ENCODE measurements at places on chromosomes 2 and 18.
A peak's percentile ranks its signal among the peaks of the same experiment; 100 is the strongest.

DNA sequence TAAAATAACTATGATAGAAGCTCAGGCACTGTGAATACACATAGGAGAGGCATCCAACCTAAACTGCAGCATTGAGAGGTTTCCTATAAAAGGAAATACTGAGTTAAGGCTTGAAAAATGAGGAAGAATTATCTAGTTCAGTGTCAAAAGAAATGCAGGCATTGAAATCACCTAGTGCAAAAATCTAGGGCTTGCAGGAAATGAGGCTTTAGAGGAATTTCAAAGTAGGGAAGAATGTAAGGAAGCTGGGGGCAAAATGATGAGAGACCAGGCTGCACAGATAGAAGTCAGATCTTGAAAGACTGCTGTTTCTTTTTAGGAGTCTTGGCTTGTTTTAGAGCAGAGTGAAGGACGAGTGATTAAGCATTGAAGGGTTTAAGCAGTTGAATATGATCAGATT lies 28.1 kb upstream of the SCYGR2 start:
- no peak for DNase-seq

DNA sequence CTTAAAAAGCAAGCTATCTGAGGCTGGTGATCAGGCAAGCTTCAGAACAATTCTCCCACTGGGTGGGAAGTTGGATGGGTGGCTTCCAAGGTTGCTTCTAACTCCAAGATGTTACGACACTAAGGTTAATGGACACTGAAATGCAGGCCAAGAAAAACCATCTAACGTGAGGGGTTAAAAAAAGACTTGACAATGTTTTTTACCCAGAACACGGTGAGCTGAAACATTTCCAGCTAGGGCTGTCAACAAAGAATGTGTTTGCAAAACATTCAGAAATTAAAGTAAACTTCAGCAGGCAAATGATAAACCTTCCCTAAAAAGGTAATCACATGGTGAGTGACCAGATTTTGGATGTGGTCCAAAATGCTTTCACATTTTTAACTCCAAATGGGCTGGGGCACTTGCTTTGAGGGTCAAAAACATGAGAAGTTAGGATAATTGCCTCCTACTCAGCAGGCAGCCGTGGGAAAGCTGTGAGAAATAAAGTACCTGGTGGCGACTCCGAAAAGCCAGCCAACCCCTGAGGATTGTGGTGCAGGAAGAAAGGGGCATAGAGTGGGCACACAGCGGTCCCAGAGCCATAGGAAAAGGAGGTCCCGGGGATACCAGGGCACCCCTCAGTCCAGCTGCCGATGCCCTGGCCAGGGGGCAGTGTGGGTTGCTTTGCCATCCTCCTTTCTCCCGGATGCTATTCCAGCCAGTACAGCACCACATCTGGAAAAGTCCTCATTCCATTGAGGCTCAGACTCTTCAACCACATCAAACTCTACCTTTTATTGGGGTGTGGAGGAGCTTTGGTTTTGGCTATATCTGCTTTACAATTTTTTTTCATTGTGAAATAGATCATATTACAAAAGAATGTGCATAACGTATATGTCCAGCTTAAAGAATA lies 90.0 kb upstream of the ATL2 start:
- DNase-seq, result no peak

GRCh38 chr2:221549143-221549542 lies 23.0 kb downstream of the EPHA4 start:
- DNase-seq, result no peak

GRCh38 chr2:209534228-209534627 lies 110.4 kb downstream of the MAP2 start:
- no peak for DNase-seq

DNA sequence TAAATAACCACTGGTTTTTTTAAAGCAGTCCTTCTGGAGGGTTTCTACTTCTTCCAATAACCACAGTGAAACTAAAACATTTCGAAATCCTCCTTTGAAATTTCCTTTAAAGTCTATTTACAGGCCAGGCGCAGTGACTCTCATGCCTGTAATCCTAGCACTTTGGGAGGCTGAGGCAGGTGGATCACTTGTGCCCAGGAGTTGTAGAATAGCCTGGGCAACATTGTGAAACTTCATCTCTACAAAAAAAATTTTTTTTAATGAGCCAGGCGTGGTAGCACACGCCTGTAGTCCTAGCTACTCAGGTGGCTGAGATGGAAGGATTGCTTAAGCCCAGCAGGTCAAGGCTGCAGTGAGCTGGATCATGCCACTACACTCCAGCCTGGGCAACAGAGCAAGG lies 15.2 kb downstream of the KIDINS220 start:
- no peak for DNase-seq

GRCh38 chr18:9700261-9700796 lies 7.8 kb upstream of the RAB31 start:
- DNase-seq, result no peak

DNA sequence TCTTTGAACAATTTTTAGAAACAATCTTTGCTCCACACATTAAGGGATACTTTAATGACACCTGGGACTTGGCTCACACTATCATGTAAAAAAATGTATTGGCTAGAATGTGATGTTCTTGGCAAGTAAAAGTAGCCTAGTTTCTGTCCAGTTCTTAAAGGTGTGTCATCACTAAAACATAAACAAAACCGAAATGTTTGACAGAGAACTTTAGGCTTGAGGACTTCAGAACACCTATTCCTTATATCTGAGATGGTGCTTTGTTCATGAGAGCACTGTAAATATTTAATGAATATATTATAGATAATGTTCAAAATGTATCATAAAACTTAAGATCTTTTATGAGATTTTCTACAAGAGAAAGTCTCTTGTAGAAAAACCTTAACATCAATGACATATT lies 19.8 kb upstream of the HNRNPA3 start:
- no peak for DNase-seq

- no peak for DNase-seq
Measured at GRCh38 chr18:14928396-14928795, 180.4 kb downstream of the ANKRD30B start.

GRCh38 chr18:37694516-37694915 lies 128.9 kb upstream of the CELF4 start:
- no peak for DNase-seq

- no peak for DNase-seq
Measured at GRCh38 chr2:133424876-133425275, 143.4 kb downstream of the NCKAP5 start.

DNA sequence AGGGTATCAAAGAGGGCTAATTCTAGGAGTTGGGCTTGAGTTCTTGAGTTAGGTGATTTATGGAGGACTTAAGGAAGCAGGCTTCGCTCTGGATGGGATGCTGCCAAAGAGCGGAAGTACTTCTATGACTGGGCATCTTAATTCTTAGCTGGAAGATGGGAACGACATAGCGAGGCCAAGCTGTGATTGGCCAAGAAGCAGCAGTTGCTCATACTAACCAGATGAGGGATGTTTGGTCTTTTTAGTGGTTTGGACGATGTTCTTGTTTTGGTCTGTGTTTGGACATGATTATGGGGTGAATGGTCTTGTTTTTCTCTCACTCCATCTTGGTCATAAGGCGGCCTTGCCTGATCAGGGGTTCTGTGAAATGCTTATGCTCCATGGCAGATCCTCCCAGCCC lies 133.7 kb downstream of the MSH2 start:
- no peak for DNase-seq

DNA sequence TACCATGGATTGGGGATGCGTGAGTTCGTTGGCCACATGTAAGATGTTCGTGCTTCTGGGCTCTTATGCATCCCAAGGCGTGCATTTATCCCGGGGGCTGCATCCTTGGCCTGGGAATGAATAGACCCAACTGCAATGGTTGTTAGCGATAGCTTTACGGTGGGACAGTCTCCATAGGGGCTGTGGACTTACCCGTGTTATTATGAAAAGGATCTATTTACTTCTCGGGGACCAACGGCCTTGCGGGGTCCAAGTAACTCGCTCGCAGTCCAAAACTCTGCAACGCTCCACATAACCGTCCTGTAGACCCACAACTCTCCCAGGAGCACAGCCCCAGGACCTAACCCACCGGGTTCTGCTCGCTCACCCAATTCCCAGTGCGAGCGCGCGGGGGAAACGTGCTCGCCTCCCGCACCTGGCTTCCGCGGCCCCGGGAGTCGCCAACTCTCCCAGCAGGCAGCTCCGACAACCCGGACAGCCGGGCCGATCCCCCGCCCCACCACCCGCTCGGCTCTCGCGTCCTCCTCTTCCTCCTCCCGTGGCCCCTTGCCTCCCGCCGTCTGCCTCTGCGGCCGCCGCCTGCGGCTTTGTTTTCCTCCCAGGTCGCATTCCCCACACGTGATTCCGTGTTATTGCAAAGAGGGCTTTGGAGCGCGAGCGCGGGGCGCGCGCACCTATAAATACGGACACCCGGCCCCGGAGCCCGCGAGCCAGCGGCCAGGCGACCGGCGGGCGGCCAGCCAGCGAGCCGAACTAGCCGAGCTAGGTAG lies at the start of gene CABLES1:
CABLES1 (plus strand) TSS at position 706 of the 770 bp plus-strand sequence. CDS start 278 bp downstream, outside the sequence.
- peak; percentile 68 for DNase-seq

DNA sequence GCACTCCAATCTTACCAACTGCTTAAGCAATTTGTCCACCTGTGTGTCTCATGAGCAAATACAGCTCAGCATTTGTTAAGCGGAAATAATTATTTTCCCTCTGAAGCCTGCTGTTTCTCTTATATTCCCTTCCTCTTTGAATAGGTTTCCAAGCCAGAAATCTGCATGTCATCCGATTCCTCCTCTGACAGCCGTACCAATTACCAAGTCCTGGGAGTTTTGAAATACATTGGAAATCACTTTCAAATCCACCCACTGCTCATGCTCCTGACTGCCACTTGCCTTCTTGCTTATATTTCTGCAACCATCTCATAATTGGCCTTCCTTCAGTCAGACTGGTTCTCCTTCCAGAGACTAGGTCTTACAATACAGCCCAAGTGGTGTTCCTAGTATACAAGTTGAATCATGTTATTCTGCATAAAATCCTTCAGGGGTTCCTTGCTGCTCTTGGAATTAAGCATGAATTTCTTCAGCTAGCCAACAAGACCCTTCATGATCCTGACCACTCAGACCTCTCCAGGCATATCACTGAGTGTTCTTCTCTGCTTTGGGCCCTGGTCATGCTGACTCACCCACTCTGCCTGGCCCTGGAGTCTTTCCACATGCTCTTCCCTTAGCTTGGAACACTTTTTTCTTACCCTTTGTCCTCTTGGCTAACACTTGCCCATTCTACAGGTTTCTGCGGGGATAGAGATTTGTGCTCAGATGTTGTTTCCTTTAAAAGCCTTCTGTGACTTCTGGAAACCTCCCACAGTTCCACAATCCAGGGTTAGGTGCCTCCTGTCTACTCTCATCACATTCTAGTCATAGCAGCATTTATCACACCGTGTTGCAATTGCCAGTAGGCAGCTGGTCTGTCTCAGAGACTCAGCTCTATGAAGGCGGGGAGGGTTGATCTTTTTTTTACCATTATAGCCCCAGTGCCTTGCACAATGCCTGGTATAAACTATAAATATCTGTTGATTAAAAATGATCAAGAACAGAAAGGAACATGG lies 157.6 kb downstream of the ARL6IP6 start:
- DNase-seq, result no peak

GRCh38 chr2:237254911-237255578 lies 158.9 kb downstream of the COL6A3 start:
- DNase-seq, result no peak

- DNase-seq, result no peak
Measured at GRCh38 chr2:37418956-37419355, 74.5 kb downstream of the QPCT start.

- DNase-seq, result no peak
Measured at GRCh38 chr18:41553716-41554115, 401.3 kb upstream of the PIK3C3 start.

GRCh38 chr2:67322353-67323001 lies 74.7 kb upstream of the ETAA1 start:
- no peak for DNase-seq

Data from B cell (primary cell).